Esophagus muscularis mucosa (tissue), 4 donors: ENCODE measurements at places on chromosomes 6 and 20. TPM values are rescaled to one million over a fixed set of nuclear protein-coding genes. Genes with fewer than 3 reads are reported as not detected.

DNA sequence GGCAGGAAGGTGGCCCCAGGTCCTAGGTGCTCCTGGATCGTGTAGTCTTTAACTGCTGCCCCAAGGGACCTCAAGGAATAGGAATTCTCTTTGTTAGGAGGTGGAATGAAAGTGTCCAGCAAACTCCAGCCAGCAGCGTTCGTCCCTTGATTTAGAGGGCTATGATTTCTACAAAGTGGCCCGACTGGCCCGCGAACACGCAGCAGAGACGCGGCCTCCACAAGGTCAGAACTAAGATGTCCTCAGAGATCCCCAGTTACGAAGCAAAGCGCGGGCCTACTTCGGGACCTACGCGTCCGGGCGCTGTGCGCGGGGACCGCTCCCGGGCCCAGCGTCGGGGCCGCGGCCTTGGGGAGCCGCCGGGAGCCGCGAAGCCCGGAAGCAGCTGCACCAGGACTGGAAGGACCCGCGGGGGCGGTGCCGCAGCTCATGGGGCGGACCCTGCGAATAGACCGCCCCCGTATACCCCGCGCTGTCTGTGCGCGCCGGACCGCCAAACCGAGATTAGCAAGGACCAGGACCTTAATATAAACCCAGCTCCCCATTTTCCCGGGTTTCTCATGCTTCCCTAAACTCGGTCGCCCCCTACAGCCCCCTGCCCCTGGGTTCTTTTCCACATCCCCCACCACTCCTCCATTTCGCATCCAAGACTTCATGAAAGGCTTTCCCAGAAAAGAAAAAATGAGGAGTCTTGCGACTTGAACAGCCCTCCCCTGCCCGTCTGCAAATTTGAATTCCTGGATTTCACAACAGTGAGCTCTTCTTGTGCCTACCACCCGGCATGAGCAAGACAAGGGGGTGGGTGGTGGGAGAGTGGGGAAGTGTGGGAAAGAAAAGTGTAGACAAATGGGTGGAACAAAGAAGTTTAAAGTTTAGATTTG is at the start of gene C6orf47:
C6orf47 (minus strand) TSS at position 398 of the 881 bp plus-strand sequence. CDS start 831 bp downstream, outside the sequence.
- peak within 1 kb of the TSS; percentile 71 for H3K4me3 ChIP-seq
- H3K36me3 ChIP-seq: peaks cover 28% of the 10 kb centered on the region
- H3K27ac ChIP-seq: peak within 1 kb of the TSS; percentile 99
- no peaks in the 10 kb centered on the region for H3K27me3 ChIP-seq
- peak; percentile 95 for DNase-seq

Gene PSORS1C2
- not detected for total RNA-seq

Gene BPIFA1
- not detected for total RNA-seq

Gene CCN5
- 488 TPM for total RNA-seq

DNA sequence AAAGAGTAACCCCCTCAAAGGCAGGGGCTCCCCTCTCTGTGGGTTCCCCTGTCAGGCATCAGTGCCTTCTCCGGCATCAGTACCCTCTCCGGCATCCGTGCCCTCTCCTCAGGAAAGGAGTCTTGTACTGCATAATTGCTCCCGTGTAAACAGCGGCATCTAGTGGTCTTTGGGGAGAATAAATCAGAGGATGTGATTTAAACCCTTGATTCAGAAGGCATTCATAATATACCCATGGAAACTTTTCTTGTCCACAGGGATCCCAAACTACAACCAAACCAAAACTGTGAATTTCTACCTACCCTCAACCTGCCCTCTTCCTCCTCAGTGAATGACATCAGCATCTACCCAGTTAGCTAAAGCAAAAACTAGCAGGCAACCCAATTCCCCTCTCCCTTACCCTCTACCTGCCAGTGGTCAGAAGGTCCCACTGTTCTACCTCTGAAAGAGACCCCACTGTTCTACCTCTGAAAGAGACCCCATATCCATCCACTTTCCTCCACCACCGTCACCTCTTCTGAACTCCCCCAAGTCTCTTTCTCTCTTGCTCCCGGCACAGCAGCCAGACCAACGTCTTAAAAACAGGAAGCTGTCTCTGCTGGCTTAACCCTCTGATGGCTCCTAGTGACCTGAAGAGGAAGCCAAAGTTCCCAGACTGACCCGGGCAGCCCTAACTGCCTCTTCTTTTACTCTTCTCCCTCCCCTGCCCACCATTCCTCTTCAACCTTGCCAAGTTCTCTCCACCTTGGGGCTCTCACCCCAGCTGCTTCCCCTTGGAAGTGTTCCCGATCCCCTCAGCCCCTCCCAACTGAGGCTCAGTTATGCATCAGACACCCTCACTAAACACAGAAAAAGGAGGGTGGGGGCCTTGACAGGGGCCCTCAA is 27.2 kb downstream of the UBE2V1 start:
- peak overlapping the region; percentile 27 for H3K4me3 ChIP-seq
- peaks cover 12% of the 10 kb centered on the region for H3K36me3 ChIP-seq
- no peaks in the 10 kb centered on the region for H3K27me3 ChIP-seq
- H3K4me1 ChIP-seq: peaks cover 60% of the 10 kb centered on the region
- DNase-seq: no peak
- H3K27ac ChIP-seq: peak overlapping the region; percentile 65

DNA sequence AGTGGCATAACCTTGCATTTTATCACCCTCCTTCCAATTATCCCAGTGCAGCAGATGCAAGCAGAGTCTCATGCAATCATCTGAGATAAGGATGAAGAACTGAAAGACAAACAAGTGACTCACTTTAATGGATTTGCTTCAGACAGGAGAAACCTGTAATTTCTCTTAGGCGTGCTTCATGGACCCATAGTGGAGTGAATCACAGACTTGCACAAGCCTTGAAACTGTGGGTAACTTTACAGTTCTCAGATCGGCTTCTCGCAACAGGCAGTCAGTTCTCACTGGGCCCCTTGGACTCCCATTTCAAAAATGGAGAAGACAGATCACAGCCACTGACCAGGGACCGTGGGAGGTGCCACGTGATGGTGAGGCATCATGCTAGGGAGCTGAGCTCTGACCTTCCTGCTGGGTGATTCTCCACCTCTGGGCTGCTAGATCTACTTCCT is at the start of gene ADGRF4:
ADGRF4 (plus strand) TSS at position 239 of the 446 bp plus-strand sequence. CDS start 8,666 bp downstream, outside the sequence.
- H3K36me3 ChIP-seq: no peaks in the 10 kb centered on the region
- no peaks in the 10 kb centered on the region for H3K4me1 ChIP-seq
- no peaks in the 10 kb centered on the region for H3K27me3 ChIP-seq
- H3K27ac ChIP-seq: no peak within 1 kb of the TSS
- no peak within 1 kb of the TSS for H3K4me3 ChIP-seq

GRCh38 chr6:108831104-108831503 is 17.1 kb upstream of the ARMC2 start:
- no peaks in the 10 kb centered on the region for H3K27me3 ChIP-seq

DNA sequence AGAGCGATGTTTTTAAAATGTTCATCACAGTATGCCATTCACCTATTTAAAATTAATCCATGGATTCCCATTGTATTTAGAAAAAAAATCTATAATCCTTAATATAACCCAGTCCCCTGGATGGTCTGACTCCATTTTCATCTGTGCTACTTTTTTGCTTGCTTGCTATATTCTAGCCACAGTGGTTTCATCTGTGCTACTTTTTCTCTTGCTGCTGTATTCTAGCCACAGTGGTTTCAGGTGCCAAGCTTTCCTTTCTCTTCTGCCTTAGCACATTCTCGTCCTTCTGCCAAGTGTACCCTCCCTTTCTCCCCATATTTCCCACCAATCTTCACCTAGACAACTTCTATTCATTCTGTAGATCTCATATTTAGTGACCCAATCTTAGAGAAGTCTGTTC is 33.3 kb upstream of the SOX4 start:
- no peak overlapping the region for H3K27ac ChIP-seq
- no peak overlapping the region for H3K4me3 ChIP-seq
- no peak for DNase-seq
- H3K36me3 ChIP-seq: no peaks in the 10 kb centered on the region
- no peaks in the 10 kb centered on the region for H3K4me1 ChIP-seq
- no peaks in the 10 kb centered on the region for H3K27me3 ChIP-seq

DNA sequence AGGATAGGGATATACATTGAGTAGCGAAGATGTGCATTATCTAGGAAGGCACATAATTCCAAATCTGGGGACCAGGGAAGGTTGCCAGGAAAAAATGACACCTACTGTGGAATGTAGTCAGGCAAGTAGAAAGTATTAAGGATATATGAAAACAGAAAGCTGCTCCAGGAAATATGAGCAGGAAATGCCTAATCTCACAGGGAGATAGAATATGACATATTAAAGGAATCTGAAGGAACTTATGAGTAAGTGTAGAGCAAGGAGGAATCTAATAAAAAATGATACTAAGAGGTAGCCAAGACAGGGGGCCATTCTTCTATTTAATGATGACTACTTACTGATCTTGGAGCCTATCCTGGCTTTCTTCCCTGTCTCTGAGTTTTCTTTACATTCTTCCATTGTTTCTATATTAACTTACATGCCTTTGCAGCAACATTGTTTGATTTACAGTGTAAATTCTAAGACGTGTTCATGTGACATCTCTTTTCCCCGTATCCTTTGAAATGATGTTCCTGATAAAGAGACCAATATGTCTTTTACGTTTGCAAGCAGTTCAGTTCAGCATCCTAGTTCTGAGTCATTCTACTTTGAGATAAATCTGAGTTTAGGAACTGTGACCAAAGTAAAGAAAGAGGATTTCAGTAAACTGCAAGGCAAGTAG is 58.6 kb downstream of the TINAG start:
- no peaks in the 10 kb centered on the region for H3K36me3 ChIP-seq
- H3K27me3 ChIP-seq: no peaks in the 10 kb centered on the region
- no peak overlapping the region for H3K4me3 ChIP-seq
- H3K27ac ChIP-seq: no peak overlapping the region
- DNase-seq: no peak
- no peaks in the 10 kb centered on the region for H3K4me1 ChIP-seq

- H3K4me1 ChIP-seq: no peaks in the 10 kb centered on the region
- DNase-seq: no peak
- no peaks in the 10 kb centered on the region for H3K27me3 ChIP-seq
- H3K36me3 ChIP-seq: no peaks in the 10 kb centered on the region
- H3K4me3 ChIP-seq: no peak overlapping the region
These were observed 180.9 kb downstream of the PHF3 start for GRCh38 chr6:63816401-63816981.

DNA sequence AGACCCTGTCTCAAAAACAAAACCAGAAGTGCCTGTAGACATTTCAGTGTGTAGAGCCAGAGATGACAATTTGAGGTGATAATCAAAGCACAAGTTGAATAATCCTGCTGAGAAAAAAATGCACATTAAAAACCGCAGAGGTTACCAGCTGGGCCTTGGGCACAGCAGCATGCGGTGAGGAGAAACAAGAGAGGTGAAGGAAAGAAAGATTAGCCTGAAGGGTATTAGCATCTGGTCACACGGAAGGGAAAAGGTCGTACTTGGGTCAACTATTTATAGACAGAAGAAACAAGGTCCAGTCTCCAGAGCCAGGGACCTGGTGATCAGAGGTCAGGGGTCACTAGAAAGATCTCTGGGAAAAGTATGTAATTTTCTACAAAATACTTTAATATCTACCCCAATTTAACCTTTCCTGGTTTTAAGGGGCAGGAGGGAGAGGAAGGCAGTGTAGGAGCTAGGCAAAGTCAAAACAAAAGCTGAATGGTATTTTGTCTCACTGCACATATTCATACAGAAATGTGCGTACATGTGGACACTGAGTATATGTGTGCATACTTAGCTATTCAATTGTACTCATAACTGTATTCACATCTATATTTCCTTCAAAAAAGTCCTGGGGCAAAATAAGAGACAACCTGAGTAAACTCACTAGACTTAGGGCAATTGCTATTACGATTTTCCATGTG is 10.1 kb downstream of the MAP7 start:
- H3K36me3 ChIP-seq: no peaks in the 10 kb centered on the region
- H3K27ac ChIP-seq: no peak overlapping the region
- no peak for DNase-seq
- H3K27me3 ChIP-seq: no peaks in the 10 kb centered on the region
- H3K4me1 ChIP-seq: no peaks in the 10 kb centered on the region

GRCh38 chr20:19828232-19828631 is 70.2 kb downstream of the RIN2 start:
- no peak for DNase-seq
- H3K36me3 ChIP-seq: no peaks in the 10 kb centered on the region
- H3K27me3 ChIP-seq: no peaks in the 10 kb centered on the region
- H3K27ac ChIP-seq: no peak overlapping the region
- H3K4me1 ChIP-seq: peaks cover 16% of the 10 kb centered on the region

GRCh38 chr6:41073968-41074691 is 1.4 kb downstream of the NFYA start:
- H3K4me3 ChIP-seq: peak overlapping the region; percentile 89
- H3K36me3 ChIP-seq: peaks cover 13% of the 10 kb centered on the region
- peak overlapping the region; percentile 98 for H3K27ac ChIP-seq
- peaks cover 40% of the 10 kb centered on the region for H3K4me1 ChIP-seq
- H3K27me3 ChIP-seq: no peaks in the 10 kb centered on the region

GRCh38 chr6:73694711-73695411 is 1.1 kb upstream of the CD109 start:
- H3K36me3 ChIP-seq: no peaks in the 10 kb centered on the region
- no peaks in the 10 kb centered on the region for H3K27me3 ChIP-seq
- H3K4me1 ChIP-seq: peaks cover 33% of the 10 kb centered on the region
- H3K27ac ChIP-seq: peak overlapping the region; percentile 81
